ENCODE measurements at places on chromosomes 5 and 9.
A peak's percentile ranks its signal among the peaks of the same experiment; 100 is the strongest.

GRCh38 chr5:39249564-39250274, 30.4 kb upstream of the FYB1 start:
- DNase-seq, result no peak

GRCh38 chr5:159826351-159827214, 89.7 kb upstream of the ADRA1B start:
- peak; percentile 88 for DNase-seq

DNA sequence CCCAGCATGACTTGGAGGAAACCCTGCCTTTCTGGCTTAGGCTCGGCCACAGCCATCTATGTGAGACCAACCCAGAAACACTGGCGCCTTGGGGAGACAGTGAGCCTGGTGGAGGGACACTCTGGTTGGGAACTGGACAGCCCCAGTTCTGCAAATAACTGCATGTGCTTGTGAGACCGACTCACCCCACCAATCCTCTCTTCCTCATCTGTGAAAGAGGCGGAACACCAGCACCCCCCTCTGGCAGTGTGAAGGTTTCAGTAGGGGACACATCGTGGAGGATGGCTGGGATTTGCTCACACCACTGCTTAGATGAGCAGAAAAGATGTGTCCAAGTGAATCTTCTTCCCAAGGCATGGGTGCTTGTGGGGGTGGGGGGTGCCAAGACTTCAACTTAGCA, 43.4 kb upstream of the N4BP3 start:
- DNase-seq, result peak; percentile 34

DNA sequence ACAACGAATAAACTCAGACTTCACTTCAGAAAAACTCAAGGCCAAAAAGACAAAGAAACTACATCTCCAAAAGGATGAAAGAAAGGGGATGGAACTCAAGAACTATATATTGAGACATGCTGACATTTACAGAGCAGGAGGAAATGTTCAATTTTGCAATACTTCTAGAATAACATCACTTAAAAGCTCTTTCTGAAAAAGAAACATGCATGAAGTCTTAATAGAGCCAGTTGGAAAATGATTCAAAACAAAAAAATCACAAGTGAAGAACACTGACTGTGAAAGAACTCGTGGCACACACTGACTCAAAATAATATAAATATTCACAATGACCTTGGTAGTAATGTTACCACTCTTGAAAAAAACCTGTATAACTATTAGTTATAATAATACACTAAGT, 267.8 kb upstream of the NREP start:
- DNase-seq, result no peak

GRCh38 chr5:67000794-67001475, 195.7 kb downstream of the CD180 start:
- peak; percentile 82 for DNase-seq

DNA sequence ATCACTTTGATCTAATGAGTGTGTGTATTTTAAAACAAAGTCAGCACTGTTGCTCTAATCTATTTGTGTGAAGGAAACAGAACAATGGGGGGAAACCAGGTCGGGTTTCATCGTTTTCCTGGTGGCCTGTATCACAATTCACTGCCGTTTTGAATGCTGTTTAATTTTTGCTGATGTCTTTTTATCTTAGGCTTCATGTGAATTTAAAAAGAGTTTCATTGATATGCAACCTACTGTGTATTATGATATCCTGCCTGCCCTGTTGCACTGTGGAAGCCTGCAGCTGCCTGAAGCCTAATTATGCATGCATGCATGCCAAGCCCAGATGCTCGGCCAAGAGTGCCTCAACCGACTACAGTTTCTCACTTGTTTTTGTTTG, 307.5 kb downstream of the ZNF608 start:
- no peak for DNase-seq

- DNase-seq, result no peak
Measured at GRCh38 chr5:67065237-67065636, 131.4 kb downstream of the CD180 start.

DNA sequence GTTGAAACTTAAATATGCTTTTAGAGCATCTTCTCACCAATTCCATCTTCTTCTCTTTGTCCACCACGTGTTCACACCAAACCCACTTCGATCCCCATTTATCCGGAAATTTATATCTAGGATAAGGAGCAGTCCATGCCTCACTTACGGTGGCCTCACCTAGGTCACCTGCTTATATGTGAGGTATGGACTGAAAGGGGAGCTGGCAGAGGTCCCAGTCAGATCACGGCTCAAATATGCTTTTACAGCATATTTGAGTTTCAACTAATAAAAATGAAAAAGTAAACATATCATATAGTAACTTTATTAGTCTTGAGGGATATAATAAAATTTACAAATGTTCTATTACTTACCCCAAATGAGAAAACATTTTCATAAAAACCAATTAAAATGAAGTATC, 508.4 kb downstream of the CDH18 start:
- DNase-seq, result no peak

DNA sequence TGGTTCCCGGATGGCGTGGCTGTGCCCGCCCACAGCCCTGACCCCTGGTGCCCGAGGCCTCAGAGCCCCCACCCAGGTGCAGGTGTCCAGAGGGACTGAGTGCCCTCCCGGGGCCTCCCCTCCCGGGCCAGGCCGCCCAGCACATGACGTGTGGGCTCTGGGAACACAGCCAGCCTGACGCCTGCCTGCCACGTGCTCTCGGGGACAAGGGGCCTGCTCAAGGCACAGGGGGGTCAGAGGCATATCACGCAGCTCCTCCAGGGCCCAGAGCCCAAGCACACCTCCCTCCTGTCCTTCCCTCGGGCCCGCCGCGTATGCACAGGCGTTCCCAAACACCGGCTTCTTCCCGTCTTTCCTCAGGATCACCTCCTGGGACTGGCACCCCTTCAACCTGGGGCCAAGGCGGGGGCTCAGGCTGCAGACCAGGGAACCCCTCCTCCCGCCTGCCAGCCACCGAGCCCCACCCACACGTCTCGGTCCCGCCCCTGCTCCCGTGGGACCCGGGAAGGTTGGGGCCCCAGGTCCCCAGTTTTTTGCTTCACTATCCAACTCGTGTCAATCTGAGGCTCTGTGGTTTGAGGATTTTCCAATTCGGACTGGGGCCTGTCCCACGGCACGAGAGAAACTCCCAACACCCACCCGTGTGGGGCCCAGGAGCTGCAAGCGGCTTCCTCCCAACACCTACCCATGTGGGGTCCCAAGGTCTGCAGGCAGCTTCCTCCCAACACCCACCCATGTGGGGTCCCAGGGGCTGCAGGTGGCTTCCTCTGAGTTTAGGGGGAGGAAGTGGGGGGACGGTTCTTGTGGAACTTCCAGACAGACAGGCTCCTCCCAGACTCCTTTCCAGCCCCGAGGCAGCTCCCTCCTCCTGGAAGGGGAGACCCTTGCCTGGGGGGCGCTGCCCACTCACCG, 1.5 kb downstream of the LCN10 start:
- no peak for DNase-seq

DNA sequence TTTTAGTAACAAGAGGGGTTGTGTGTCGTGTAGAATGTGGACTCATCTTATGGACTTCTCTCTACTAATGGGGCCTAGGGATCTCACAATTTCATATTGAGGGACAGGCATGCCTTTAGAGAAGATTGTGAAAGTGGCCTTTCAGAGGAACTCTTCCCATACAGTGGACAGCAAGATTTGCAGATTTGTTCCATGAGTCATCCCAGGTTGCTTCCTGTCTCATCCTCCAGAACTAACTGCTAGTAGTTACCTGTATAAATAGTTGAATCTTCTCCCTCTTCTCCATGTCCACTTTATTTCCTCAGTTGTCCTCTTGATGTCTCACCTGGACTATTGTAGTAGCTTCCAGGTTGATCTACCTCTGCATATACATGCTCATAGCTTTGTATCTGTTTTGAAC, 997.5 kb upstream of the CTNND2 start:
- DNase-seq, result peak; percentile 16

DNA sequence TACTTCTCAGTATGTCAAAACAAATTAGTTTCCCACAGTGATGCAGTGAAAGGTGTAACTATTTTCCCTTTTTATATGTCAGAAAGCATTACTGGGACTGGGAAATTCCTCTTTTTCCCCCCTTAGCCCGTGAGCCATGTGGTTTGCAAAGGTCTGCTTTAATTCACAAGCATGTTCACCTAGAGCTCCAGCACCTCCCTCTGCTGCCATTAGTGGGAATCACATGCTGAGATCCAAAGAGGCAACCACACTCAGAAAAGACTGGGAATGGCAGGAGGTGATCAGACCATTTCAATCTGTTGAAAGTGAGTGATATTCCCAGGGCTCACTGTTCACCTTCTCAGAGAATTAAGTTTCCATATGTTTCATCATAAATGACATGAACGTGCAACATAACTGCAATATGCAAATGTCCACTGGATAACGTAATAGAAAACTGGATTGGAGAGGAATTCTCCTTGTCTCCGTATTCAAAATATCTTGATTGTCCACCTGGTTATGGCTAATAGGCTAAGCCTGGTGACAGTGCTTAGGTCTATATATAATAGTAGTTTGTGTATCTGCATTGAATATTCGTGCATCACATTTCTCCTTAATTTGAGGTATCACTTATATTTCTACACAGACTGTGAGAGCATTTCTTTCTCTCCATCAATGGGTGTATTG, 703.5 kb upstream of the WWC1 start:
- DNase-seq, result peak; percentile 44

GRCh38 chr9:6183627-6184026, 32.0 kb upstream of the IL33 start:
- no peak for DNase-seq

GRCh38 chr5:159206368-159206767, 3.0 kb downstream of the RNF145 start:
- peak; percentile 43 for DNase-seq

DNA sequence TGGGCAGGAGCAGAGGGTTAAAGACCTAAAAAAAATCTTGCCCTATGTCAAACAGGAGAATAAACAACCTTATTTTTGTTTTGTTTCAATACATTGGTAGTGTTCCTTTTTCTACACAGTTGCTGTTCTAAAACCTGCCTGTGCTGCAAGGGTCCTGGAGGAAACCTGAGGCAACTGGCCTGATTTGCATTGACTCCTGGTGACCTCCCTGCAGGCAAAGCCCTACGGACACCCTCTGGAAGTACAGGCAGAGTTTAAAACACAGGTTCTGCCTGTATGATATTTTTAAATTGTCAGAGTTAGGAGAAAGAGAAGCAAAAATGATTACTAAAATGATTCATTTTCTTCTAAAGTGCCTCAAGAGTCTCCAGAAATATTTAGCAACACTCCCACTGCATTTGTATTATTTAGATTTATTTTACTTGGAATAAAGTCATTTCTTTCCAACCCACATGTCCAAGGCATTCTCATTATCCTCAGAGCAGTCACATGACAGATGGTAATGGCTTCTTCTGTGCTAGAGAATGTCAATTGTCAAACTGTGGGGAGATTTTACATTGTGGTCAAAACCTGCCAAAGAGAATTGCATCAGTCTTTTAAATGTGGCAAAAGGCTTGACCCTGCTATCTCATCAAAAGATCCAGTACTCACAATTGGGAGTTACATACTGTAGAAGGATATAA, 559.6 kb downstream of the CETN3 start:
- no peak for DNase-seq

DNA sequence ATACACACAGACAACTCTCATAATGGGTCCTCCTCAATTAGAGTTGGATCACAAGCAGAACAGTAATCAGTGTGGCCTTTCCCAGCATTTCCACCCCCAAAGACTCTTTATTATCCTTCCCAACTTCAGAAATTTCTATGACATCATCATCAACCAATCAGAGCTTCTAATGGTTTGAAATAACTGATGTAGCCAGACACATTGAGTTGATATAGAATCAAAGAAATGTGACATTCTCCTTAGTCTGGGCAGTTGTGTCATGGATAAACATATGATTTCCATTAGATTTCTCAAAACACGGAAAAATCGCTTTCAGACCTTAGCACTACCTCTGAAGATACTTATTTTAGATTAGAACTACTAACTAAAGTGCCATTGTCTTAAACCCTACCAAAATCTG, 75.7 kb upstream of the NFIB start:
- no peak for DNase-seq

DNA sequence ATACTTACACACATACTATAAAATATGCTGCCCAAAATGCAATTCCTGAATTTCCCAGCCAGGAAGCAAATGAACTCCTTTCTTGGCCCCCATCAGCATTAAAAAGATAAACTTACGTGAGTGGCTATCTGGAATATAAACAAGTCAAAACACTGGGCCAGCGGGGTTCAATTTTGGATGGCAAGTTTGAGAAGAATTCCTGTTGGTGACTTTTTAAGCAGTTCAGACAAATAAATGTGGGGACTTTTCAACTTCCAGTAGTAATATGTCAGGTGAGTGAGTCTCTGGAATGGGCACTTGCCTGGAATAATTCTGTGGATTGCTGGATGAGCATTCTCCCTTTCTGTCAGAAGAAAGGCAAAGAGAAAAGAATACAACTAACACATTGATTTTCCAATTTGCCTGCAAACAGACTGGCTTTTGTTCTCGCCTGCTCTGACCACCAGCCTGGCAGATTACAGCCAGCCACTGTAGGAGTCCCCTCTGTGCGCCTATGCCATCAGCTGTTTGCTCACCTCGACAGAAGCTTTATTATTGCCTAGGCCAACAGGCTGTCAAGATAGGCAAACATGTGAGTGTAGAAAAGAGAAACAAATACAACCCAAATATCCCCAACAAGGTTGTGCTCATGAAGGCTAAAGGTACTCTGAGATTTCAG, 78.6 kb downstream of the MRPS27 start:
- no peak for DNase-seq

- no peak for DNase-seq
Measured at GRCh38 chr9:95750725-95751519, 124.6 kb upstream of the ERCC6L2 start.

- no peak for DNase-seq
Measured at GRCh38 chr9:1102642-1102970, 52.4 kb downstream of the DMRT2 start.

DNA sequence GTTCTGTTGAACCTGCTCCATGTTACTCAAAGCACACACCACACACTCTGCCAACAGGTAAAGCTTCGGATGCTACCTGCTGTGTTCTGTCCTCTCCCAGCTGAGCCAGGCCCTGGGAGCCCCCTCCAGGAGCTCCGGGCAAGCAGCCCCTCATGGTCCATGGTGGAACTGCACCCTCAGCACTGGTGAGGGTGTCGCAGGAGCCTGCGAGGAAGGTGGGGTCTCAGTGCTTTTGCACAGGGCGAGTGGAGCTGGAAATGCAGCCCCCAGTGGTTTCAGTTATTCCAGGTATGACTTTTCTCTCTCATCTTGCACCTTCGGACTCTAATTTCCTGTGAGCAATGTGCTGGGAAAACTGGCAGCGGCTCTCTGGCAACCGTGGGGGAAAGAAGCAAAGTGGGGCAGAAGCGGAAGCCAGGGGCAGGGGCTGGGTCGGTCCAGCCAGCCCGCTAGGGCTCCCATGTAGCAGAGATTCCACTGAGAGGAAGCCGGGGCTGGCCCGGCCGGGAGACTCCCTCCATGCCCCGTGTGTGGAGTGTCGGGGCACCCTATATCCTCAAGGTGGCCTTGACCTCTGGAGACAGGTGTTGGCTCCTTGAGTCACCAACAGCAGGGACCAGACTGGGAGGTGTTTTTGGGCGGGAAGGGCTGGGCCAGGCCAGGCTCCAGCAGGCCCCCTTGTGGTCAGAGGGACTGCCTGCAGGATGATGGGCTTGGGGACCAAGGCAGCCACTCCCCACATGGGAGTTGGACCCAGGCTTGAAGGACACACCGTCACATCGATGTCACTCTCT, 75.6 kb upstream of the PRSS3 start:
- DNase-seq, result no peak

Data from bronchial epithelial cell (primary cell).